Effector memory CD4-positive, alpha-beta T cell (primary cell): ENCODE measurements at places on chromosomes 2 and 18.

- DNase-seq, result no peak
These were observed 1523.7 kb upstream of the ACVR2A start for GRCh38 chr2:146321175-146321574.

DNA sequence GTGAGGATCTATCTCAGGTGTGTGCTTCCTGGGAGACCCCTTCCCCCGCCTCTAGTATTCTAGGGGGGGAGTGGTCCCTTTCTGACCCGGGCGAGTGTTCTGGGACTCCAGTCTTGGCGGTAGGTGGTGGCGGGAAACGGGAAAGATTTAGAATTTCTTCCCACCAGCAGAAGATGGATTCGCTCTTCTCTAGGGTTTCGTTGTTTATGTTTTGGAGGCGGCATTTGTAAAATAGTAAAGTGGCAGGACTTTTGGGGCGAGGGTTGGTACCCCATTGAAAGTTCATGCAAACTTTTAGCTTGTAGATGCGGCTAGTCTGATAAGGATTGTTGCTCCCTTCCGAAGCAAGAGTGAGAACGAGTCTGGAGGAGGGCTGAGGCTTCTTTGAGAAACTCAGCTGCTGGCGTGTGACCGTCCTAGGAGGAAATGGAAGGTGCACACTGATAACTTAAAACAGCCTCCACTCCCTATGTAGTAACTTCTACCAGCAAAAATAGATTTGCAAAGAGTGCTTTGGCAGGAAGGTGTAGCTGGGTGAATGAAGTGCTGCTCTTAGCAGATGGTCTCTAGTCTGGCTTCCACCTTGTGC, 412 bp downstream of the GPD2 start:
- DNase-seq, result no peak

GRCh38 chr2:127321303-127321702, 27.4 kb upstream of the ERCC3 start:
- no peak for DNase-seq

GRCh38 chr2:239472235-239472775, 71.5 kb upstream of the HDAC4 start:
- no peak for DNase-seq

- DNase-seq, result no peak
These were observed 111.0 kb downstream of the KCNF1 start for GRCh38 chr2:11022591-11023273.

GRCh38 chr18:52936931-52937330, 596.9 kb downstream of the DCC start:
- DNase-seq, result no peak

DNA sequence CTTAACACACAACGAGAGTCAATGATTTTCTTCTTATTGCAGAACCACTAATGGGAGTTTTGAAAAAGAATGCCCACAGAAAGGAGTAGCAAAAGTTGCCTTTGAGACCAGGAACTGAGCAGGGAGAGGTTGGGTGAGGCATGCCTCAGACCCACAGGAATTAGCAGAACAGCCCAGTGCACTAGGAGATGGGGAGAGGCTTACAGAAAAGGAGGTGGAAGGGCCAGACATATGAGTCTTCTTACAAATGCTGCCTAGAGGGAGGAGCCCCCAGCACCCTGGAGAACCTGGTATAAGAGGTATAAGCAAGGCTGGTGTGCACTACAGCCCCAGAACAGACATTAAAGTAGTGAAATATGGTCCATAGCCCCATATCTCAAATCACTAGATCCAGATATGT, 162.0 kb downstream of the DTNA start:
- DNase-seq, result no peak

DNA sequence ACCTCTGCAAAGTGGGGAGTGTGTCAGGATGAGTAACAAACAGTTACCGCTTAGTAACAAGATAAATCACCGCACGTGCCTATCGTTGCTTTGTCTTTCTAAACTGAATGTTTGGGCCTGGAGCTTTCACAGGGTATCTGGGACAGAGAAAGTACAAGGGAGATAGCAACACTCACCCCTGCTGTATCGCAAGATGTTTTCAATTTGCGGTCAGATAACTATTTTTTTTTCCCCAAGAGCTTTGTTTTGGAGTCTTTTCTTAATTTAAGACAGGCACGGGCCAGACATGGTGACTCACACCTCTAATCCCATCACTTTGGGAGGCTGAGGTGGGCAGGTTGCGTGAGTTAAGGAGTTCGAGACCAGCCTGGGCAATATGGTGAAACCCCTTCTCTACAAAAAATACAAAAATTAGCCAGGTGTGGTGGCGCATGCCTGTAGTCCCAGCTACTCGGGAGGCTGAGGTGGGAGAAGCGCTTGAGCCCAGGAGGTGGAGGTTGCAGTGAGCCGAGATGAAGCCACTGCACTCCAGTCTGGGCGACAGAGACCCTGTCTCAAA, 146.6 kb downstream of the GBX2 start:
- DNase-seq, result no peak

GRCh38 chr2:60634438-60634837, 81.0 kb upstream of the BCL11A start:
- no peak for DNase-seq

- DNase-seq, result no peak
These were observed 289.6 kb upstream of the RAB6C start for GRCh38 chr2:129689653-129690448.

GRCh38 chr18:49431165-49431962, 29.1 kb downstream of the DYM start:
- no peak for DNase-seq

DNA sequence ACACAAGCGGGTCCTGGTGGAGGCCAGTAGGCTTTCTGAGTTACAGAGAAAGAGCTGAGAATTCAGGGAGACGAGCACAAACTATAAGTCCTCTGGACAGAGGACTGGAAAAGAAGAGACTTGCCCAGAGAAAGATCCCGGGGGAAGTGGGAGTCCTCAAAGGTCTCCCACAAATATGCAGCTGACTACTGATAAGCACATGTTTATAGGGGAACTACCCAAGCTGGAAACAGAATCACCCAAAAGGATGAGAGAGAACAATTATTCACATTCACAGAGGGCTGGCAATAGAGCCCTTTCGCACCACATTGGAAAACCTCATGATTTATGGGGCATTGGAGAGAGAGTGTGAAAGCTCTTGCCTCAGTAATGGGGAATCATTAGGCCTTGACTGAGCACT, 337.6 kb downstream of the IRS1 start:
- DNase-seq, result no peak

- DNase-seq, result no peak
These were observed 62.4 kb upstream of the GCFC2 start for GRCh38 chr2:75772908-75773630.

- no peak for DNase-seq
These were observed 33.3 kb downstream of the RTTN start for GRCh38 chr18:70172225-70172624.

- no peak for DNase-seq
These were observed 78.4 kb downstream of the CD8B2 start for GRCh38 chr2:106565599-106565998.
